NT2/D1 (cell line): ENCODE measurements at places on chromosomes 6 and 20.

DNA sequence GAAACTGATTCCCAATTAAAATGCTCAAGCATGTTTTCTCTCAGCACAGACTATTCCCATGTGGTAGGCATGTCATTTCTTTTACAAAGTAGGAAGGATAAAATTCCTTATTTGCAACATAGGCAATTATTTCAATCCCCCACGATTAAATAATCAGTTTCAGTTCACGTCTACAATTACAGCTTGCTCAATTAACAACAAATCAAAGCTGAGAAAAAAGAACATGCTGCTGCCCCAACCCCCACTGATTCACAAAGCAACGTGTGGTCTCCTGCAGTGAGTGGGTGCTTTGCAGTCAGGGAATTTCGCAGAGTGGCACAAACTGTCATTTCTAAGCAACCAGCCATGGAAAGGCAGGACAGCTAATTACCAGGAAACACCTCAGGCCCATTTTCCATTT lies 17.0 kb downstream of the RNASET2 start:
- no peak for DNase-seq

GRCh38 chr6:10837622-10837994 lies 731 bp downstream of the MAK start:
- DNase-seq, result no peak

DNA sequence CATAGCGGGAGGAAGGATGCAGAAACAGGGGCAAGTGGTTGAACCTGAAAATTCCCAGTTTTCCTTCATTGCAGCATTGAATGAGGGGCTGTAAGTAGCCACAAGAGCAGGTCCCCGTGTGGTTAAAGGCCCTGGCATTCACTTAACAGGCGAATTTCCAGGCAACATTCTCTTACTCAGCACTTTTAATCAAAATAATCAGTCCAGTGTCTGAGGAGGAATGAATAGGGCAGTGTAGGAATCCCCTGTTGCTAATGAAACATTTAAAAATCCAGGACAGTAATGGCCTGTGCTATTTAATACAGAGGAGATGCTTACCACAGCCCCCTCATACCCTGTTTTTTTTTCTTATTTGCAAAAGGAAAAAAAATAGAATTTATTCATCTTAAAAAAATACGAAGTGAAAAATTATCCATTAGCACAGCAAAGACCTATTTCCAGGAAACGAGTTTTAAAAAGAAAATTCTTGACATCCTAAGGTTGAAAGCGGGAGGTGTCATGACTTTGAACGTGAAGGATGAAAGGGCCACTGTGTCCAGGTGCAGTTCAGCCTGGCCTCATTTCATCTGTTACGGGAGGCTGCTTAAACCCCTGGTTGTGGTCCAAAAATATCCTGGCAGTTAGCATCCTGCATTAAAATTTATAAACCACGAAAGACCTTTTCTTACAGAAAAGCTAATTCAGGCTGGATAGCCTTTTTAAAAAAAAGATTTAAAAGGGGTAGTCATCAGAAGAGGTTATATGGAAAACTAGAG lies 20.2 kb downstream of the MYLK4 start:
- DNase-seq, result no peak

- DNase-seq, result no peak
Measured at GRCh38 chr6:3592371-3592941, 135.6 kb upstream of the SLC22A23 start.

- DNase-seq, result no peak
Measured at GRCh38 chr6:125944434-125944816, 12.1 kb upstream of the HINT3 start.

GRCh38 chr6:109690373-109690736 lies 647 bp downstream of the AK9 start:
- DNase-seq, result no peak

DNA sequence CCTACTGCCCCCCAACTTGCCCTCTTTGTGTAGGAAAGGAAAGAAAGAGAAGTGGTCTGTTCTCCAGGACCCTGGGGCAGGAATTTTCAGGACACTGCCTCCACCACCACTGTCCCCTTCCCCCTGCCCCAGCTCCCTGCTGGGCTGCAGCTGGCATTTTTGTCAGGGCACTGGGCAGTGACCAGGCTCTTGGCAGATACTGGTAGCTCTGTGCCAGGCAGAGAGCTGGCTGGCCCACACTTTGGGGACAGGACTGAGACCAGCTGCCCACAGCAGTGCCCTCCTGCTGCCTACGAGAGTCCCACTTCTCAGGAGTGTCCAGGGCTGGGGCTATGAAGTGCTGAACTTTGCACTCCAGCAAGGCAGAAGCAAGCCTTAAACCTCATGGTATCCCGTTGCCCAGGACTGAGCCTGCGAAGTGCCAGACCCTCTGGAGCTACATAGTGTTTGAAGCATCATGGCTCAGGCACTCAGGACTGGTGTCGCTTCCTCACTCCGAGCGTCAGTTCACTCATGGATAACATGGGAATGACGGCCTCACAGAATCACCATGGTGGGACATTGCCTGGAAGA lies 19.3 kb downstream of the SLC13A3 start:
- DNase-seq, result no peak

DNA sequence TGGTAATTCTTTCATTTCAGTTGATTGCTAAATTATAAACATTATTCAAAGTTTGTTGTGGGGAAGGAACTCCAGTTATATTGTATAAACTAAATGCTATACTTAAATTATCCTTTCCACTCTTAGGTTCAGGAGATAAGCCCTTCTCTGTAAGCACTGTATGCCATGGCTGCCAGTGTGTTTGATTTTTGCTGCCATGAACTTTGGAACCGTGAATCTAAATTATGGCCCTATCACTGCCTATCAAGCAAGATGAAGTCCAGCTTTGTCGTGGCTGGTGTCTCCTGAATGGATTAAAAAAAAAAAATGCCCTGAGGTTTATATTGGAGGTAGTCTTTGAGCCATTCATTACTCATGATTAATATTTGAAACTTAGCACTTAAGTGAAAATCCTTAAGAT lies 44.7 kb downstream of the CDC5L start:
- DNase-seq, result no peak

GRCh38 chr6:87184762-87185250 lies 29.4 kb downstream of the ZNF292 start:
- no peak for DNase-seq

DNA sequence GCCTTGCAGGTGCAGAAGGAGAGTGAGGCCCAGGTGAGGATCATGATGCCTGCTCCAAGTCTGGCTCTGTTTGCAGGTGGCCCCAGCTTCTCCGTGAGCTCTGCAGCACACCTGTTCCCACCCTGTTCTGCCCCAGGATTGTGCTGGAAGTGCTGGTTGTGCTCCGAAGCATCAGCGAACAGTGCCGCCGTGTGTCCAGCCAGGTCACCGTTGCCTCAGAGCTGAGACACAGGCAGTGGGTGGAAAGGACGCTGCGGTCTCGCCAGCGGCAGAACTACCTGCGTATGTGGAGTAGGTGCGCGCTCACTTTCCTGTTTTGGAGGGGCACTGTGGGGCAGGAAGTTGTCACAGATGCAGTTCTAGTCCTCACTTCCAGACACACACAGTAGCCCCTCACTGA lies 25.0 kb downstream of the ERMARD start:
- DNase-seq, result no peak

DNA sequence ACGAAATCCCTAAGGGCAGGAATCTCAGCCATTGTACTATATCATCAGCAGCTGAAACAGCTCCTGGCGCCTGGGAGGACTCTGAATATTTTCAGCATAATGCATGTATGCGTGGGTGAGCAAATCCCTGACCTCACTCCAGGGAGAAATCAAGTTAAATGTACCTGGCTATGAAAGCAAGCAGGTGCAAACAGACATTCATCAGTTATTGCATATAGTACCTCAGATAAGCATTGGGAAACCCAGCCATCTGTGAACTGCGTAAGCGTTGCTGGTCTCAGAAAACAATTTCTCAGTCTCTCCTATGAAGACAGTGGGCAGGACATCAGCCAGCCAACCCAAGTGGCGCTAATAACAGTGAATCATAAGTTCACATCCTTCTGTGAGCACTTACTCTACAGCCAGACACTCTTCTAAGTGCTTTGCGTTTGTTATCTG lies 622.6 kb downstream of the EPM2A start:
- DNase-seq, result no peak

DNA sequence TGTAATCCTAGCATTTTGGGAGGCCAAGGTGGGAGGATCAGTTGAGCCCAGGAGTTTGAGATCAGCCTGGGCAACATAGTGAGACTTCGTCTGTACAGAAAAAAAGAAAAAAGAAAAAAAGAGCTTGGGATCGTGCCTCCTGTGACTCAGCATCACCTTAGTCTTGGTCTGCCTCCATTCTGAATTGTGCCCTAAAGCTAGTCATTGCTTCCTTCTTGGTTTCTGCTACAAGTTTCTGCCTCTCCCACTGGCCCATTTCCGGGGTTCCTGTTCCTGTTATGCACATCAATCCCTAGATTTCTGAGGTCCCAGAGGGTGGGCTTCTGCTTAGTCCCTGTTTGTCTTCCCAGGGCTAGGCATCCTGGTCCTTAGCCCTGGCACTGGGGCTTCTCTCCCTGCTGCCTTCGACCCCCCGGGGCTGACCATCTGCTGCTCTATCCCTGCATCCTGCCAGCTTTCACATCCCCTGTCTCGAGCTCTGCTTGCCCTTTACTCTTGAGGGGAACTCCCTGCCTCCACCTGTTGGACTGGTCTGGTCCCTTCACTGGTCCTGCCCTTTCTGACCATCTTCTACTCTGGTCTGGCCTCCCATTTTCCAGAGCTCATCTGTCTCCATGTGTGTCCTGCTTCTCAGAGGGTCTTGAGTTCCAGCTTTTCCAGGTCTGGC lies 77.5 kb upstream of the ESR1 start:
- DNase-seq, result no peak
